ENCODE measurements at places on chromosomes 4 and X. TPM values are rescaled to one million over a fixed set of nuclear protein-coding genes. Genes with fewer than 3 reads are reported as not detected.

DNA sequence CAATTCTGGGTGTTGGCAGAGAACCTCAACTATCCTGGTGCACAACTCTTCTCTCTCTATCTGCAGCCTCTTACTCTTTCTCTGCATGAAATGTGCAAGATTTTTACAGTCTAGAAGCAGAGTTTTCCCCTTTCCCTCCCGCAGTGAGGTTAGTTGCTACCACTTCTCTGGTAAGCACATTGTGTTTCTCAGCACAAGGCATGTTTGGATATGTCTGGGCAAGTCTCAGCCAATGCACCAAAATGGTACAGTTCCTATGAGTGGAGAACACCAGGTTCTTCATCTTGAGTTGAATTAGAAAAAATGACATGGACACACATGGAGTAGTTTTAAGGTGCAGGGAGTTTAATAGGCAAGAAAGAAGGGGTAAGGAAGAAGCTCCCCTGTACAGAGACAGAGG, 187.0 kb downstream of the CCNG2 start:
- H3K4me1 ChIP-seq, result no peaks in the 10 kb centered on the region
- H3K27me3 ChIP-seq, result no peaks in the 10 kb centered on the region
- H3K27ac ChIP-seq, result no peak overlapping the region
- no peaks in the 10 kb centered on the region for H3K36me3 ChIP-seq
- DNase-seq, result no peak
- H3K4me3 ChIP-seq, result no peak overlapping the region

DNA sequence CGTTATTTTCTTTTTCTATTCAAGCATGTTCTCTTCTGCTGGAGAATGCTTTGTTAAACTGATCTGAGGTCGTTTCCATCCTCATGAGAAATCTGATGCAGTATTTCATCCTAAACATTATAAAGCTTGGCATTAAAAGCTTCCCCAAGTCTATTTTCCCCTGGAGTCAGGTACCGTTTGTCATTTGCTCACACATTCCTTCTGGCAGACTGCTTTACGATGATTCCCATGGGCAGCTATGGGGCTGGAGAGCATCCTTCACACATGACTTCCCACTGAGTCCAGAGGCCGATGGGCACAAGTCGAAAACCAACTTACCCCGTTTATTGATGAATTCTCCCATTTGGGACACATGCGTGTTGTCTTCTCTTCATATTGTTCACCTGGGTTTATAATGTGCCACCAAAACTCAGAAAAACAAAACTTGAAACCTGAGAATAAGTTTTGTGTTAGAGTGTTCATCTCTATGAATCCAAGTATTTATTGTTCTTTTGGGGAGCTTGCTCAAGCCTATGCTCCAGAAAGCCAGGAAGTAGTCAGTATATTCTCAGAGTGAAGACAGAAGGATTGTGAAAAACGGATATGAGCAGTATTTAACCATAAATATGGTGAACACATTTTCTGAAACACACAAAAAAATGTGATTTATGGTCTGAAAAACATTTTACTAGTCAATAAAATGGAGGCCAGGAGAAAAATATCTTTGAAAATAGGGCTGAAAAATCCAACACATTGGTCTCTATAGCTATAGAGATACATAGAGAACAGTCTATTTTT, 298.8 kb upstream of the NOCT start:
- H3K27ac ChIP-seq, result no peak overlapping the region
- no peak for DNase-seq
- H3K4me3 ChIP-seq, result no peak overlapping the region
- no peaks in the 10 kb centered on the region for H3K4me1 ChIP-seq
- no peaks in the 10 kb centered on the region for H3K27me3 ChIP-seq
- H3K36me3 ChIP-seq, result no peaks in the 10 kb centered on the region

DNA sequence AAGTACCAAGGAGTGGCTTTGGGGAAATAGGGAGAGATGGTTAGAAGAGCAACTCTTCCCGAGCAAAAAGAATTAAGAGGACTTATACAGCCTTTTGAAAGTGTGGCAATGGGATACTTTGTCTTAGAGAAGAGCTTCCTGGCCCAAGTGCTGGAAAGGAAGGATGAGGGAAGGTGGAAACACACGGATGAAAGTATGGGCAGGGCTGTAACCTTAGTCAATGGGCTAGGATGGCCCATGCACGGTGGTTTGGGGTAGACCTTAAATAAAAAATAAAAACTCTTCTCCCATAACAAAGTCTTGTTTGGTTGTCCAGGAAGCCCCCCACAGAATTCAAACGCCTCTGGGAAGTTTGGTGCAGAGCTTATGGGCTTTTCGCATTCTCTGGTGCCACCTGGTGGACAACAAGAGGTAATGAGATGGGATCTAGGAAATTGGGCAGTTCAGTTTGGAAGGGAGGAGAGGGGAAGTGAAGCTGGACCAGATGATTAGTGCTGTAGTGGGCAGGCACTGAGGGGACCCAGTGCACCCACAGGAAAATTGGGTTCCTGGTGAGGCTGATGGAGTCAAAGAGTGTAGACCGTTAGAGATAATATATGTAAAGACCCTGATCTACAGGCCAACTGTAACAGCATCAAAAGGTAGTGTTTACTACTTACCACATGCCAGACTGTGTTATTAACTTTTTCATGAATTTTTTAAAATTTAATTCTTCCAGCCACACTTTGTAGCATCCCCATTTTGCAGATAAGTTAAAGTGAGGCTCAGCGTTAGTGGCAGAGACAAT, 13.8 kb upstream of the ENOX2 start:
- peak; percentile 18 for DNase-seq
- no peaks in the 10 kb centered on the region for H3K4me1 ChIP-seq
- H3K27ac ChIP-seq, result no peak overlapping the region

GRCh38 chr4:1381944-1382541, 24.2 kb downstream of the NKX1-1 start:
- H3K4me3 ChIP-seq, result no peak overlapping the region
- H3K27me3 ChIP-seq, result no peaks in the 10 kb centered on the region
- no peaks in the 10 kb centered on the region for H3K4me1 ChIP-seq
- H3K36me3 ChIP-seq, result peaks cover 58% of the 10 kb centered on the region
- H3K27ac ChIP-seq, result no peak overlapping the region

The DCHS2 gene
- total RNA-seq, result not detected

GRCh38 chrX:15343075-15343476, 7.8 kb upstream of the PIGA start:
- no peaks in the 10 kb centered on the region for H3K4me1 ChIP-seq
- no peaks in the 10 kb centered on the region for H3K27me3 ChIP-seq
- no peak for DNase-seq
- H3K27ac ChIP-seq, result no peak overlapping the region
- H3K4me3 ChIP-seq, result no peak overlapping the region

DNA sequence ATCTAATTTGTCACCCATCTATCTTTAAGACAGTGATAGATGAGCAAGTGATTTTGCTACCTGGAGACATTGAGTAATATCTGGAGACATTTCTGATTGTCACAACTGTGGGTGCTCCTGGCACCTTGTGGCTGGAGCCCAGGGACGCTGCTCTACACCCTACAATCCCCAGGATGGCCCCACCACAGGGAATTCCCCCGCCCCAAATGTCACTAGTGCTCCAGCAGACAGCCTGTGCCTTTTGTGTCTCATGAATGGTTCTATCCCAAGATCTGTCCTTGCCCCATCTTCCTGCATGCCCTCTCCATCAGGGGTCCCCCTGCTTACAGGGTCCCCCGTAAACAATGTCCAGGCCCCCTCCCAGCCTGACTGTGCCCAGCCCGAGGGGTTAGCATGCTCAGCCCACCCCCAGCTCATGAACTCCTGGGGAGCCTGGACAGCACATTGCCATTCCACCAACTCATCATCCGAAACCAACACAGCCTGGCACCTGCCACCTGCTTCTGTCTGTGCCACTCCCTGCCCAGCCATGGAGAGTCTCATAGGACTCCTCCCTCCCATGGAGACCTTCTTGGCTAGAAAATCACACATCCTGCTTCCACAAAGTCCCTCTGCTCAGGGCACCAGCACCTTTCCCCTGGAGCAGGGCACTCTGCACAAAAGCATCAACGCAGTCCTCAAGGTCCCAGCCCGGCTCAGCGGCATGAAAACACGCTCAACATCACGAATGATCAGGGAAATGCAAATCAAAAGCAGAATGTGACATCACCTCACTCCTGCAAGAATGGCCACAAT, 5.7 kb downstream of the P2RY8 start:
- no peak for DNase-seq
- H3K27ac ChIP-seq, result no peak overlapping the region
- no peaks in the 10 kb centered on the region for H3K4me1 ChIP-seq
- no peaks in the 10 kb centered on the region for H3K36me3 ChIP-seq
- H3K27me3 ChIP-seq, result no peaks in the 10 kb centered on the region

The BEX2 gene
- total RNA-seq, result 1.8 TPM

- H3K27me3 ChIP-seq, result no peaks in the 10 kb centered on the region
- DNase-seq, result no peak
- H3K4me3 ChIP-seq, result no peak overlapping the region
- no peaks in the 10 kb centered on the region for H3K4me1 ChIP-seq
Measured at GRCh38 chrX:36436361-36436760, 516.8 kb downstream of the CFAP47 start.

- no peak overlapping the region for H3K27ac ChIP-seq
- no peaks in the 10 kb centered on the region for H3K36me3 ChIP-seq
- H3K27me3 ChIP-seq, result no peaks in the 10 kb centered on the region
- DNase-seq, result no peak
- H3K4me1 ChIP-seq, result no peaks in the 10 kb centered on the region
Measured at GRCh38 chr4:149708513-149709130, 107.0 kb downstream of the IQCM start.

GRCh38 chrX:136185401-136186022, 38.2 kb downstream of the FHL1 start:
- H3K27ac ChIP-seq, result no peak overlapping the region
- peaks cover 6% of the 10 kb centered on the region for H3K4me1 ChIP-seq
- H3K27me3 ChIP-seq, result no peaks in the 10 kb centered on the region
- no peaks in the 10 kb centered on the region for H3K36me3 ChIP-seq
- DNase-seq, result no peak

The MAGEA1 gene
- not detected for total RNA-seq

- H3K27ac ChIP-seq, result no peak overlapping the region
- no peak overlapping the region for H3K4me3 ChIP-seq
- no peaks in the 10 kb centered on the region for H3K27me3 ChIP-seq
- DNase-seq, result no peak
Measured at GRCh38 chr4:627347-628125, 2.2 kb downstream of the PDE6B start.

All from Peyer's patch (tissue), 4 donors.